IPS-NIHi11 (cell line): ENCODE measurements at places on chromosomes 3 and 15.
A peak's percentile ranks its signal among the peaks of the same experiment; 100 is the strongest.

DNA sequence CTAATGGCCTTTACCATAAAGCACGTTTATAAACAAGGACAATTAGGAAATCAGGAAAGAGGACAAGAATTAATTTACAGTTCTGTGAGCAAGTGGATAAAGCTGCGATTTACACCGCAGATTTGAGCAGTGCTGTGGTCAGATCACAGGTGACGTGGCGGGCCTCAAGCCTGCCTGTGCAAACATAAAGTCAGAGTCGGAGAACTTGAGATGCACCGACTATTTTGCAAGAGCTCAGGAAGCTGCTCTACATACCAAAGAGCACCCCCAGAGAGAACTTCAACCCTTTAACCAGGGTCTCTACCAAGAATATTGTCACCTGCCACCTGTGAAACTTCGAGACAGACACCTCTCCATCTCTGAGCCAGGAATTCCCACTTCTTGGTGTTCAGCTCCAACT lies 35.7 kb downstream of the MECOM start:
- DNase-seq, result no peak

GRCh38 chr3:67876261-67876660 lies 221.8 kb upstream of the SUCLG2 start:
- DNase-seq, result no peak

GRCh38 chr3:168063122-168063521 lies 32.6 kb downstream of the GOLIM4 start:
- no peak for DNase-seq

- peak; percentile 48 for DNase-seq
Measured at GRCh38 chr3:17798000-17798399, 55.6 kb upstream of the TBC1D5 start.
